ENCODE measurements at places on chromosomes 16 and 17.

DNA sequence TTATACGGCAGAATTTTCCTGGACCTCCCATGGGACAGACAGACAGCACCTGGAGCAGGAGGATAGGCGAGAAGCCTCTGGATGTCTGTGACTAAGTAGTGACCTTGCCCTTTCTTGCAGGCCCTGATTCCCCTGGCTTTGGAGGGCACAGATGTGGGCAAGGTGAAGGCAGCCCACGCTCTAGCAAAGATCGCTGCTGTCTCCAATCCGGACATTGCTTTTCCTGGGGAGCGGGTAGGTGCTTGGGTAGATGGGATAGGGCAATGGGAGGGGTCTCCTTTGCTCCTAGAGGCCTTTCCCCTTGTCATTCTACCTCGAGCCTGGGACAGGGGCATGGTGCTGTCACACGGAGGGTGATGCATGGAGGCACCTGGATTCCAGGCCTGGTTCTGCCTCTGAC, 17.3 kb downstream of the SLC35G3 start:
- no peak for DNase-seq

GRCh38 chr16:89167425-89167941, 4.1 kb upstream of the CDH15 start:
- peak; percentile 69 for DNase-seq

DNA sequence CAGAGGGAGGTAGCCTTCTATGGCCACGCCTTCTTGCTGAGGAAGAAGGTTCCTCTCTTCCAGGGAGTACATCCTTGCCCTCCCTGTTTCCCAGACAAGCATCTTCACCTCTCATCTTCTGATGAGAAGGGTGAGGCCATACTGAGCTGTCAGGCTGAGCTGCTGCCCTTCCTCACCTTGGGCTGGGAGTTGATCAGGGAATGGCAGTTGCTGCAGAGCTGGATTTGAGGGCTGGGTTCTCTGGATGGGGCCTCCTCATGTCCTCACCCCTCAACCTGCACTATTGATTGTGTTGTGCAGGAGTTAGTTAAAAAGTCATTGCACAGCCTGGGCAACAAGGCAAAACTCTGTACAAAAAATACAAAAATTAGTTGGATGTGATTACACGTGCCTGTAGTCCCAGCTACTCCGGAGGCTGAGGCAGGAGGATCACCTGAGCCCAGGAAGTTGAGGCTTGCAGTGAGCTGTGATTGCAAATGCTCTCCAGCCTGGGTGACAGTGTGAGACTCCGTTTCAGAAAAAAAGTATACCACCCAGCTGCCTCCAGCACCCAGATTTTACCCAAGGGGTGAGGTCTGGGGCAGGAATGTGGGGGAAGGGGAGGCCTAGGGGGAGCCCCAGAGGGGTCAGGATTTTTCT, 2.0 kb downstream of the ERBB2 start:
- no peak for DNase-seq

DNA sequence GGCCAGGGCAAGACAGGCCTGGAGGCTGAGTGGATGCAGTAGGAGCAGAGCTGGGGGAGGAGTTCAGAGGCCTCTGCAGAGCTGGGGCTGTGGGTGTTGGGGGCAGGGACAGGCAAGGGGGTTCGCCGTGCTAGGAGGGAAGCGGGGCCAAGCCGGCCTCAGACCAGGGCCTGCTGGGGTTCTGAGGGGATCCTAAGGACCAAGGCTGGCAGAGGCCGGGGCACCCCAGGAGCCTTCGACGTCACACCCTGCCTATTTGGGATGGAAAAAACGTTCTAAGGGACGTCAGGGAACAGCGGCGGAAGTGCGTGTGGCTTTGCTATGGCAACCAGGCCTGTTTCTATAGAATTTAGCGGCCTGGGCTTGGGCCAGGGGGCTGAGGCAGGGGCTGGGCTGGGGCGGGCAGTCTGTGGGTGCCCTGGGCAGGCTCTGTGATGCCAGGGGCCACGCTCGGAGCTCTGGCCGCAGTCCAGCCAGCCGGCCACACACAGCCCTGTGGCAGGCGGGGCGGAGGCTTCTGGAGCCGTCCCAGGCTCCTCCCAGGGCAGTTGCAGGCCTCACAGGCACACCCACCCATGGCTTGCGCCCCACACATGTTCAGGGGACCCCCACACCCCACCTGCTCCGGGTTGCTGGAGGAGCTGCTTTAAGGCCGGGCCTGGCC, 3.7 kb downstream of the TRAF7 start:
- DNase-seq = peak; percentile 86

DNA sequence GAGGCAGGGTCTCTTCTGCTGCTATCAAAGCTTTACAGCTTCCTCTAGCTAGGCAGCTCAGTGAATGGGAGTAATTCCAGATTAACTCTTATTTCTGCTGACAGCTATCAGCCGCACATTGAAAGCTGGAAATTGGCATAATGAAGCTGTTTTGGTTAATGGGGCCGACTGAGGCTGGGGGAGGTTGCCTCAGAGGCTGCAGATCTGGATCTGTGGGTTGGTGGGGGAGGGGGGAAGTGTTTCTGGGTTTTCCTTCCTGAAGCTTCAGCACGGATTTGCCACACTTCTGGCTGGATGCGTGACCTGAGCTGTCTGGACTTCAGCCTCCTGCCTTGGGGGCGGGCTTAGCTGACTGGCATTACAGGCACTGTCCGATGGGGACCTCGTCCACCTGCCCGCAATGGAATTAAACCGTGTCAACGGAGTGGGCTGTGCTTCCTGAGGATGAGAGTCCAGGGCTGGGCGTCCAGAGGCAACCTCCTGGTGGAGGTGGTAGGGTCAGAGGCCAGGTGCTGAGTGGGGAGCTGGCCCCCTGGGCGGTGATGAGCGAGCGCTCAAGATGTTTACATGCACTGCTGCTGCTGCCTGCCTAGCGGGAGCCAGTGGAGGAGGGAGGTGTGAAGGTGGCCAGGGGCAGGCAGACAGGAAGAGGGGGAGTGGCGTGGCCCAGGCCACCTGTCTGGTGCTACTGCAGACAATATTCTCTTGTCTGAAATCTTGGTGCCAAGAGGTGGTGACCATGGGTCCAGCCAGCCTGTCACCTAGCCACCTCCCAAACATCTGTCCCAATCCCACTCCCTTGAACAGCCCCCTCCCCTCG, 6.7 kb upstream of the ABCC3 start:
- DNase-seq = no peak

DNA sequence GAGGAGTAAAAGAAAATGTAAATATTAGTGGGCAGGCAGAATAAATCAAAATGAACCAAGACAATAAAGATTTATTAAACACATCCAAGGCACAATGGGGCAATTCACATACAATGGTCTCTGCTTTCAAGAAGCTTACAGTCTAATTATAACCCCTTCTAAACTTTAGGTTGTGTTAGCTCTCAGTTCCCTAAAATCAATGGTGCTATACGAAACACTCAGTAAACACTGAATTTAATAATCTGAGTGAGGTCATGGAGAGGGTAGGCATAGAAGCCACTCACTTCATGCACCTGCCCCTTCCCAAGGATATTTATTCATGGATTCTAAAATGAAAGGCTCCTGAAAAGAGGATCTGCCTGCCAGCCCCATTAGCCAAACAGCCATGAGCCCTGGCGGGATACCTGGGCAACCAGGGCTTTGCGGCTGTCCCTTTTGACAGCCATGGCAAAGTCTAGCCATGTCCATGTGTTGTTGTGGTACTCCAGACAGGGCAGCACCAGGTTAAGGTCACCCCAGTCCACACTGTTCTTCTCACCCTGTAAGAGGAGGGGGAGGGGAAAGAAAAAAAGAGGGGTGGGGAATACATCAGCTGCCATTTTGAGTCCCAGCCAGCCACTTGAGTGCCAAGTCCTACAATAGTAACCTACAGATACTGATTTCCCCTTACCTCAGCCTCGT, 1.4 kb upstream of the RSKR start:
- no peak for DNase-seq

GRCh38 chr17:1267471-1267943, 2.7 kb upstream of the BHLHA9 start:
- DNase-seq = no peak

All from muscle of arm (tissue), 14 donors.